ENCODE measurements at places on chromosomes 5 and 9. TPM values are rescaled to one million over a fixed set of nuclear protein-coding genes. Genes with fewer than 3 reads are reported as not detected.
A peak's percentile ranks its signal among the peaks of the same experiment; 100 is the strongest.

GRCh38 chr9:101388507-101388993 is 3.7 kb upstream of the BAAT start:
- no peak for DNase-seq
- H3K27me3 ChIP-seq, result no peaks in the 10 kb centered on the region
- H3K27ac ChIP-seq, result no peak overlapping the region
- peaks cover 57% of the 10 kb centered on the region for H3K36me3 ChIP-seq
- H3K4me1 ChIP-seq, result peaks cover 25% of the 10 kb centered on the region
- no peak overlapping the region for H3K4me3 ChIP-seq

- peaks cover 57% of the 10 kb centered on the region for H3K4me1 ChIP-seq
- H3K36me3 ChIP-seq, result peaks cover 11% of the 10 kb centered on the region
- no peaks in the 10 kb centered on the region for H3K27me3 ChIP-seq
- H3K27ac ChIP-seq, result peak overlapping the region; percentile 98
Measured at GRCh38 chr5:76404223-76405211, 1.4 kb downstream of the IQGAP2 start.

GRCh38 chr5:179438011-179438441 is 92.8 kb upstream of the ADAMTS2 start:
- no peaks in the 10 kb centered on the region for H3K36me3 ChIP-seq
- H3K4me3 ChIP-seq, result no peak overlapping the region
- DNase-seq, result no peak
- peaks cover 5% of the 10 kb centered on the region for H3K27me3 ChIP-seq
- no peak overlapping the region for H3K27ac ChIP-seq

GRCh38 chr5:6705088-6705487 is 8.1 kb upstream of the TENT4A start:
- H3K27ac ChIP-seq, result no peak overlapping the region
- peaks cover 8% of the 10 kb centered on the region for H3K4me1 ChIP-seq
- DNase-seq, result peak; percentile 40
- H3K36me3 ChIP-seq, result no peaks in the 10 kb centered on the region
- peaks cover 15% of the 10 kb centered on the region for H3K27me3 ChIP-seq
- H3K4me3 ChIP-seq, result no peak overlapping the region

- no peak overlapping the region for H3K4me3 ChIP-seq
- no peak for DNase-seq
- no peaks in the 10 kb centered on the region for H3K36me3 ChIP-seq
- no peaks in the 10 kb centered on the region for H3K4me1 ChIP-seq
Measured at GRCh38 chr5:143174714-143175398, 228.6 kb downstream of the NR3C1 start.

DNA sequence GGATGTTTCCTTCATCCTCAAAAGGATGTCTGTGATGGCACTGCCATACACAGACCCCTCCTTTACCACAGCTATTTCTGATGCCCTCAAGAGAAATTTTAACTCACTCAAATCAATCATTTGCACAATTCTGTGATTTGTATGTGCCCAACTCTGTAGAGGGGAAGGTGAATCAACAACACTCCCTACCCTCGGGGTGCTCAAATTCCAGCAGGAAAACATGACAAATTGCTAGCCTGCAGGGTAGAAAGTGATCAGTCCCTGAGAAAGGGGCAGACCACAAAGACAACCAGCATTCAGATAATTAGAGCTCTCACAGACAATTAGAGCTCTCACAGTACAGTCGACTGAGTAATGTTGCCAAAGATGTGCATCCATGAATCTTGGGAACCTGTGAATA is 45.3 kb upstream of the FOXE1 start:
- DNase-seq, result no peak
- H3K27me3 ChIP-seq, result peaks cover 15% of the 10 kb centered on the region
- H3K4me1 ChIP-seq, result peaks cover 4% of the 10 kb centered on the region
- no peaks in the 10 kb centered on the region for H3K36me3 ChIP-seq

- peak overlapping the region; percentile 58 for H3K4me3 ChIP-seq
- H3K27me3 ChIP-seq, result peaks cover 14% of the 10 kb centered on the region
- H3K27ac ChIP-seq, result no peak overlapping the region
- peaks cover 13% of the 10 kb centered on the region for H3K4me1 ChIP-seq
- no peak for DNase-seq
Measured at GRCh38 chr9:121268851-121269641, 1.1 kb downstream of the GSN start.

DNA sequence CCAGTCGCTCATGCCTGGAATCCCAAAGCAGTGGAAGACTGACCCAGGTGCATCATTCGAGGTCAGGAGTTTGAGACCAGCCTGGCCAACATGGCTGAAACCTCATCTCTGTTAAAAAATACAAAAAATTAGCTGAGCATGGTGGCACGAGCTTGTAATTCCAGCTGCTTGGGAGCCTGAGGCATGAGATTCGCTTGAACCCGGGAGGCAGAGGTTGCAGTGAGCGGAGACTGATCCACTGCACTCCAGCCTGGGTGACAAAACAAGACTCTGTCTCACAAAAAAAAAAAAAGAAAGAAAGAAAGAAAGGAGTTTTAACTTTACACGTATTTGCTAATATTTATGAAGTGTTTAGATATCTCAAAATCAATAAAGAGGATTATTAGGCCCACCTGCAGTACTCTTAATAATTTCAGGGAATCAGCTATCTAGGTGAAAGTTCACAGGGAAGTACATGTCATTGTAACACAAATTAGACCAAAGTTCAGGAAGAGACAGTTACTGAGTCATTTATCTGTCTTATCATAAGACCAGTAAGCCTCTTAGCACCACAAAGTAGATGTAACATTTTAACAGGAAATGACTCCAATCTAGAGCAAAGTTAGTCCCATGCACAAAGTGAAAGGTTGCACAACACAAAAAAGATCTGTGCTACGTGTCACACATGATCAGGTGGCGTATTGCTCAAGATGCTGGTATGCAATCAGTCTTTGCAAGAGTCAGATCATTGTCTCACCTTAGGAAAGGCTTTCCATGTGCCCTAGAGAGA is 34.1 kb upstream of the PLIN2 start:
- H3K36me3 ChIP-seq, result no peaks in the 10 kb centered on the region
- H3K4me3 ChIP-seq, result peak overlapping the region; percentile 14
- H3K4me1 ChIP-seq, result peaks cover 19% of the 10 kb centered on the region
- DNase-seq, result peak; percentile 73
- no peaks in the 10 kb centered on the region for H3K27me3 ChIP-seq

DNA sequence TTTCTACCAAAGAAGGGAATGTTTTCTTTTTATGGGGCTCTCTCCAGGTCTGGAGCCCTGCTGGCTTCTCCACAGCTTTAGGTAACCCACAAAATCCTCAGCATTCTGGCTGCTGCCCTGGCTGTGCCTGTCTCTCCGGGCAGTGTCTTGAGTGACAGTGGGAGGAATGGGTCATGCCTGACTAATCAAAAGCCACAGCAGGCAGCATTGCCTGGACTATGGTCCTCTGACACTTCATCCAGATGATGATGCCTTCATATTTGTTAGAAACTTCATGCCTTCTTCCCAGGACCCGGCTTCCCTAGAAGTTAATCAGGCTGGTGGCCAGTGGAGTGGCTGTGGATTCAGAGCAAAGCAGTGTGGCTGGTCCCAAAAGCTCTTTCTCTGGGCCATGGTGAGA is 32.2 kb upstream of the TGFBI start:
- H3K27me3 ChIP-seq, result no peaks in the 10 kb centered on the region
- DNase-seq, result no peak
- no peak overlapping the region for H3K27ac ChIP-seq
- no peak overlapping the region for H3K4me3 ChIP-seq
- H3K36me3 ChIP-seq, result no peaks in the 10 kb centered on the region

GRCh38 chr9:131574730-131575640 is 29.7 kb downstream of the PRRT1B start:
- no peak overlapping the region for H3K4me3 ChIP-seq
- peaks cover 23% of the 10 kb centered on the region for H3K36me3 ChIP-seq
- no peak for DNase-seq
- no peaks in the 10 kb centered on the region for H3K27me3 ChIP-seq

DNA sequence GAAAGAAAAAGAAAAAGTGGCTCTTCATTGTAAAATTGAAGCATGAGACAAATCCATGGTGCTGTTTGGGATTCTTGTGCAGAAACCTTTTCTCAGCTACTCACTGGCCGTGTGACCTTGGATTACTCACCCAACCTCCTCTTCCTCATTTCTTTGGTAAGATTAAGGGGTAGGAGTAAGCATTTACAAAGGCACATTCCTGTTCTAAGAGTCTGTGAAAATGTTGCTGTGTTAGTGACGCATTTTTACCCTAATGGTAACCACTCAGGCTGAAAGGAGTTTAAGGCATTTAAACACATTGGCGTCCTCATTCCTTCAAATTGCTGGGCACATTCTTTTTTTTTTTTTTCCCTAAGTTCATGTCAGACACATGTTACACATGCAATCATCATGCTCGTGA is 4.3 kb downstream of the RAI14 start:
- H3K4me1 ChIP-seq, result peaks cover 12% of the 10 kb centered on the region
- DNase-seq, result no peak
- H3K27ac ChIP-seq, result no peak overlapping the region
- H3K27me3 ChIP-seq, result peaks cover 25% of the 10 kb centered on the region
- no peak overlapping the region for H3K4me3 ChIP-seq

DNA sequence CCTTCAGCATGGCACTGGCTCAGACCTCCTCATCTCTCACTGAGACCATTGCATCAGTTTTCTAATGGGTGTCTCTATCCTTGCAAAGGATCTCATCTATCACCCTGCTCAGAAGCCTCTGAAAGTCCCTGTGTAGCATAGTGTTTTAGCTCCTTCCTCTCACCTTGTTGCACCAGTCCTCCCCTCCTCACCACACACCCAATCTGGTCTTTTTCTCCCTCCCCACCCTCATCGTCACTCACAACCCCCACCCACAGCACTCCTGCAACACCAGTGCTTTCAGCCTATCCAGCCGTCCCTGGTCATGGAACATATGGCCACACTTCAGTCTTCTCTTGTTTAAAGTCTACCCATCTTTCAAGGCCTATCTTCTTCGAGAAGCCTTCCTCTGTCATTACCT is 74.5 kb downstream of the ANGPTL2 start:
- no peaks in the 10 kb centered on the region for H3K36me3 ChIP-seq
- H3K27me3 ChIP-seq, result no peaks in the 10 kb centered on the region
- peaks cover 27% of the 10 kb centered on the region for H3K4me1 ChIP-seq
- H3K27ac ChIP-seq, result no peak overlapping the region

DNA sequence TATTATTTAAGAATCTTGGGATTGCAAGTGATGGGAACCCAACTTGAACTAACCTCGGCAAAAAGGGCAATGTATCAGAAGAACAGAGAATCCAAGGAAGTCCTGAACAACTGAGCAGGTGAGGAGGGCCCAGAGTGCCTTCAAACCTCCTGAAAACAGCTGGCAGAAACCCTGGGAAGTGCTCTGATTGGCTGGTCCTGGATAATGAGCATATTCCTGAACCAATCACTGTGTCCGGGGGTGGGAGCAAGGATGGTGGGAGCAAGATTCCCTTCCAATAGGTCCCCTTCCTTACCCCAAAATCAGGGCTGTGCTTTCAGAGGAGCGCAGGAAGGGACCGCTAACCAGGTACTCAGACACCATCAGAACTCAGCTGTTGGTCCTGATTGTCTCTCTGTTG is 31.9 kb upstream of the TBC1D2 start:
- H3K4me1 ChIP-seq, result no peaks in the 10 kb centered on the region
- H3K27me3 ChIP-seq, result peaks cover 1% of the 10 kb centered on the region
- no peak overlapping the region for H3K4me3 ChIP-seq
- no peak for DNase-seq
- H3K36me3 ChIP-seq, result no peaks in the 10 kb centered on the region
- no peak overlapping the region for H3K27ac ChIP-seq

The CCDC171 gene
- 2.5 TPM for total RNA-seq

The PTGES gene
- not detected for total RNA-seq

Data from activated CD4-positive, alpha-beta memory T cell treated with anti-CD3 and anti-CD28 coated beads for 36 hours (primary cell).